ENCODE measurements at places on chromosomes 12 and 14. TPM values are rescaled to one million over a fixed set of nuclear protein-coding genes. Genes with fewer than 3 reads are reported as not detected.

The GPRC5A gene
- 46.8 TPM for polyA plus RNA-seq

The NOVA1 gene
- polyA plus RNA-seq: 8.5 TPM

GRCh38 chr12:122474324-122474716 is 26.4 kb downstream of the ZCCHC8 start:
- H3K36me3 ChIP-seq: peaks cover 5% of the 10 kb centered on the region
- H3K27me3 ChIP-seq: no peaks in the 10 kb centered on the region
- no peak for DNase-seq
- no peak overlapping the region for H3K4me3 ChIP-seq
- peaks cover 3% of the 10 kb centered on the region for H3K4me1 ChIP-seq

- H3K4me1 ChIP-seq: no peaks in the 10 kb centered on the region
- H3K27me3 ChIP-seq: peaks cover 2% of the 10 kb centered on the region
- H3K4me3 ChIP-seq: no peak overlapping the region
- H3K27ac ChIP-seq: no peak overlapping the region
Measured at GRCh38 chr14:101625336-101626097, 64.2 kb downstream of the DIO3 start.

DNA sequence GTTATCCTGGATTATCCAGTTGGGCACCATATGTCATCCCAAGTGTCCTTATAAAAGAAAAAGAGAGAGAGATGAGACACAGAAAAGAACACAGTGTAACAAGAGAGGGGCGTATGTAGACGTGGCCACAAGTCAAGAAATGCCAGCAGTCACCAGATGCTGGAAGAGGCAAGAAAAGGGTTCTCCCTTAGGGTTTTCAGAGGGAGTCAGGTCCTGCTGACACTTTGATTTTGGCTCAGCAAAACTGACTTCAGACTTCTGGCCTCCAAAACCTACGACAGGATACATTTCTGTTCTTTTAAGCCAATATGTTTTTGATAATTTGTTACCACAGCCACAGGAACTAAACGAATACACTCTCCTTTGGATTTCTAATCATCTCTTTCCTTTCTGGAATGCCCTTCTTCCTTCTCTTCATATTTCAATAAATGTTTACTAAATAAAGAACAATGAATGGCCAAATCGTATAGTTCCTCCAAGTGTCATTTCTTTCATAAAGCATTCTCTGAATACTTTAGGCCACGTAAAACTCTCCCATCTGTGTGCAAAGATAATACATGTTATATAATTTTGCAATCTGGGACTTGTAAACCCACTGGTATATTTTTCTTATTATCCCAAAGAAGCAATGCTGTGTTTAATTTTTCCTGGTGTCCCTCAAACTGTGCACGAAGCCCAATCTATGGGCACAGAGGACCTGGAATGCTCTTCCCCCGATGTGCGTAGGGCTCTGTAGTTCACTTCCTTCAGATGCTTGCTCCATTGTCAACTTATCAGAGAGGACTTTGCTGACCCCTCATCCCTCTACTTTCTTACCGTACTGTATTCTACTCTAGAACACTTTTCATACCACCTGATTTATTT is 303.6 kb downstream of the CEP128 start:
- no peak overlapping the region for H3K4me3 ChIP-seq
- DNase-seq: no peak
- H3K27ac ChIP-seq: peak overlapping the region; percentile 52
- no peaks in the 10 kb centered on the region for H3K27me3 ChIP-seq
- peaks cover 2% of the 10 kb centered on the region for H3K4me1 ChIP-seq

DNA sequence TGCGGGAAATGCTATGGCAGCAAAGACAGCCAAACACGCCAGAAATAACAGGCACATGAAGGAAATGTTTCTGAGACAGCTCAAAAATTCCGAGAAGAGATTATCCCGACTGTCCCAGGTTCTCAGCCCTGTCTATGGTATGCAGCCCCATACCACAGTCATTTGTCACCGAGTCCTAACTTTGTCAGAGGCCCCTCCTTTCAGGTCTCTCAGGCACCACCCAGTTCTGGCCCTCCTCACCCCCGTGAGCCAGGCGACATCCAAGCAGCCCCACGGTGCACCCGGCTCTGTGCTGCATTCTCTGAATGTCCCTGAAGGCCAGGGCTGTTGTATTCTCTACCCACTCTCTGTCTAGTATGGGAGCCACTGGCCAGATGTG is 24.0 kb downstream of the SSH1 start:
- peaks cover 40% of the 10 kb centered on the region for H3K4me1 ChIP-seq
- no peaks in the 10 kb centered on the region for H3K27me3 ChIP-seq
- DNase-seq: peak; percentile 96
- H3K27ac ChIP-seq: peak overlapping the region; percentile 99

DNA sequence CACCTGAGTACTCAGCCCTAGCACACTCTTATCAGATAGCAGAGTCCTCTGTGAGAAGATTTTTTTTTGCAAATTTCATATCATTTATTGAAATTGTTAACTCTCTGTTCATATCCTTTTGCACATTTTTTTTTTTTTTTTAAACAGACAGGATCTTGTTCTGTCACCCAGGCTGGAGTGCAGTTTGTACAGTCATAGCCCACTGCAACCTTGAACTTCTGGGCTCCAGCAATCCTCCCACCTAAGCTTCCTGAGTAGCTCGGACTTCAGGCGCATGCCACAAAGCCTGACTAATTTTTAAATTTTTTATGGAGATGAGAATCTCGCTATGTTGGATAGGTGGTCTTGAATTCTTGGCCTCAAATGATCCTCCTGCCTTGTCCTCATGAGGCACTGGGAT is 4.3 kb downstream of the PARP2 start:
- DNase-seq: no peak
- no peaks in the 10 kb centered on the region for H3K27me3 ChIP-seq
- no peak overlapping the region for H3K4me3 ChIP-seq
- no peak overlapping the region for H3K27ac ChIP-seq

GRCh38 chr12:5003025-5003666 is 40.5 kb upstream of the KCNA5 start:
- no peaks in the 10 kb centered on the region for H3K36me3 ChIP-seq
- no peak overlapping the region for H3K27ac ChIP-seq
- peak; percentile 40 for DNase-seq

DNA sequence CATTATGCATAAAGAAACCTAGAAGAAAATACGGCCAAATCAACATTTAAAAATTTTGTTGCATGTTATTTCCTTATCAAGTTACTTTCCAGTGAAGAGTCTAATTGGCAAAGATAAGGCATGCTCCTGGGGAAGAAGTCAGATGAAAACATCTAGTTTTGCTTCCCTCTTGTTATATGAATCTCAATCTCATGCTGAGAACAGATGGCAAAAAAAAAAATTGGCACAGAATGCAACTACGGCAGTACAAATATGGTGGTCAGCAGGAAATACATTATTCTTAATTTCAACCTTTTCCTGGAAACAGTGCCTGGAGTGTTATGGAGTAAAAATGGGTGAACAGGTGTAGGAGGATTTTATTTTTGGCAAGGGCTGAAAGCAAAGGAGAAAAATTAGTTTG is 32.8 kb downstream of the HECTD4 start:
- H3K27ac ChIP-seq: no peak overlapping the region
- H3K4me1 ChIP-seq: no peaks in the 10 kb centered on the region
- peak; percentile 35 for DNase-seq

- DNase-seq: peak; percentile 13
- H3K4me1 ChIP-seq: peaks cover 3% of the 10 kb centered on the region
- no peaks in the 10 kb centered on the region for H3K36me3 ChIP-seq
- no peaks in the 10 kb centered on the region for H3K27me3 ChIP-seq
Measured at GRCh38 chr12:82359115-82359478, 768 bp downstream of the METTL25 start.

DNA sequence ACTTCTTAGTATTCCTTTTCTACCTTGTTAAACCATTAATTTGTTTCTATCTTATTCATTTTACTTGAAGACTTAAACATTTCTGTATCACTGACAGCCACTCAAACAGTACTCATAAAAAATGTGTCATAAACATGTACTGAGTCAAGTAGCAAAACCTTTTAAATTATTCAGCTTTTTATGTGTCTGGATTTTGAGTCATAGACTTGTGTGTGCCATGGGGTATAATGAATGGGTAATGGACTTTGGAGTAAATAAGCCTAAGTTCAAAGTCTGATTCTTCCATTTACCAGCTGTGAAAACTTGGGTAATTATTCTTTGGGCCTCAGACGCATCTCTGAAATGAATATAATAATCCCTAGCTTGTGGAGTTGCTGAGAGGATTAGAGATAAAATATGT is 199.0 kb downstream of the RAD51B start:
- DNase-seq: no peak
- H3K27me3 ChIP-seq: no peaks in the 10 kb centered on the region
- no peaks in the 10 kb centered on the region for H3K36me3 ChIP-seq
- no peaks in the 10 kb centered on the region for H3K4me1 ChIP-seq
- no peak overlapping the region for H3K4me3 ChIP-seq
- H3K27ac ChIP-seq: no peak overlapping the region

- H3K27ac ChIP-seq: no peak overlapping the region
- H3K4me3 ChIP-seq: no peak overlapping the region
- no peaks in the 10 kb centered on the region for H3K27me3 ChIP-seq
- DNase-seq: peak; percentile 57
- no peaks in the 10 kb centered on the region for H3K4me1 ChIP-seq
Measured at GRCh38 chr14:64997108-64997794, 10.6 kb downstream of the FNTB start.

DNA sequence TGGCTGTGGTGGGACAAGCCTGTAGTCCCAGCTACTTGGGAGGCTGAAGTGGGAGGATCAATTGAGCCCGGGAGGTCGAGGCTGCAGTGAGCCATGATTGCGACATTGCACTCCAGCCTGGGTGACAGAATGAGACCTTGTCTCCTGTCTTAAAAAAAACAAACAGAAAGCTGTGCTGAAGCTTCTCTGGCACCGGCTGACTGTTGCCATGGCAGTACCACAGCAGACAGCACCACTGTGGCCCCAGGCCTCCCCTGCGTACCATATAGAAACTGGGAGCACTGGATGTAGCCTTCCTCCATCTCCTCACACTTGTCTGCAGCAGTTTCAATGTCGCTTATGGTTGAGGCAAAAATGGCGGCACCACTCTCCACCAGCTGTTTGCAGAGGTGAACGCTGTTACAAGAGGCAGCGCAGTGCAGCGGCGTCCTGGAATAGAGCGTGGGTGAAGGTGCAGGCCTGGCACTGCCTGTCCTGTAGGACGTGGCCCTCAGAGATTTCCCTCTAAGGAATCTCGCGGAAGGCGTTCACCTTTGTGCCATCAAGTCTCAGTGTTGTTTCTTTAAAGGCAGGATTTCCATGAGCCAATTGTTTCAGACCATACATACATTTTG is 21.9 kb downstream of the ZFYVE21 start:
- no peak overlapping the region for H3K27ac ChIP-seq
- H3K36me3 ChIP-seq: peaks cover 6% of the 10 kb centered on the region
- H3K27me3 ChIP-seq: no peaks in the 10 kb centered on the region
- H3K4me1 ChIP-seq: peaks cover 2% of the 10 kb centered on the region

DNA sequence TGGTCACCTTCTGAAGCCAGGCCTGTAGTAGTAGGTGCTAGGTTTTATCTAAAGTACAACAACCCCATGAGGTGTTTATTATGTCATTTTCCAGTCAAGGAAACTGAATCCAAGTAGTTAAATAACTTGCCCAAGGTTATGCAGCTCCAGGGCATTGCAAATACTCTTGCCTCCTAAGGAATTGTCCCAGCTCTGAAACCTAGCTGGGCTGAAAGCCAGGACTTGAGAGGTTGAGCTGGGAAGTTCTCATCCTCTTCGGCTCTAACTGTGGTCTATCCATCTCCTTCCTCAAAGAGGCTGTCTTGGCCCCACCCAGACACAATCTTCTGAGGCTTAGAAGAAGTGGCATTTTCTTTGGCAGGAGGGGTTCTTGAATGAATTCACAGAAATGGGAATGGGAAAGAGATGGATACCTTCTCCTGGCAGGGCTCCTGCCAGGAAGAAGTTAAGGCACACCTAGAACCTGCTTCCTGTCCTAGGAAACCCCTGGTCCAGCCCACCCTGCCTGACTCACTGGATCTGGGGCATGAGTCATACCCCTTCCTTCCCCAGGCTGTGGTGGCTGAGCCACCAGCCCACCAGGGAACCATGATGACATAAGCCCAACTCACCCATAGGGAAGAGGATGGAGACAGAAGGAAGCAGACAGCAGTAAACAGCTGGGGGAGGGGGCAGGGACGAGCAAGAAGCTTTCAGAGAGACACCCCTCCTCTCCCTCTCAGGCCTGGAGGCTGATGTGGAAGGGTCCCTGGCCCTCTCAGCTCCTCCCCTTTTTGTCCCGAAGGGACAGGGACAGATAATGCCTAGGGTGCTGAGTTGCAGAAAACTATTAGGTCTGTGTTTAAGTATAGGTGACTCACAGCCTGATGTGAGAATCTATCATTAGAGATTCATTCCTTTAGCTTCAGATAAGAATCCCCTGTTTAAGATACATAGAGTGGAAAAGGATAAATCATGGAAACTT is 2.1 kb upstream of the PLEK2 start:
- no peak overlapping the region for H3K27ac ChIP-seq
- no peaks in the 10 kb centered on the region for H3K36me3 ChIP-seq
- H3K4me1 ChIP-seq: peaks cover 6% of the 10 kb centered on the region
- no peaks in the 10 kb centered on the region for H3K27me3 ChIP-seq
- DNase-seq: peak; percentile 34

- H3K4me3 ChIP-seq: no peak overlapping the region
- DNase-seq: no peak
- H3K27me3 ChIP-seq: no peaks in the 10 kb centered on the region
- H3K27ac ChIP-seq: peak overlapping the region; percentile 5
- H3K4me1 ChIP-seq: peaks cover 2% of the 10 kb centered on the region
Measured at GRCh38 chr12:53465679-53466078, 13.8 kb downstream of the PCBP2 start.

GRCh38 chr12:83841620-83842019 is 1071.0 kb downstream of the SLC6A15 start:
- DNase-seq: no peak
- H3K27me3 ChIP-seq: no peaks in the 10 kb centered on the region
- no peak overlapping the region for H3K4me3 ChIP-seq
- H3K4me1 ChIP-seq: no peaks in the 10 kb centered on the region
- H3K36me3 ChIP-seq: no peaks in the 10 kb centered on the region

DNA sequence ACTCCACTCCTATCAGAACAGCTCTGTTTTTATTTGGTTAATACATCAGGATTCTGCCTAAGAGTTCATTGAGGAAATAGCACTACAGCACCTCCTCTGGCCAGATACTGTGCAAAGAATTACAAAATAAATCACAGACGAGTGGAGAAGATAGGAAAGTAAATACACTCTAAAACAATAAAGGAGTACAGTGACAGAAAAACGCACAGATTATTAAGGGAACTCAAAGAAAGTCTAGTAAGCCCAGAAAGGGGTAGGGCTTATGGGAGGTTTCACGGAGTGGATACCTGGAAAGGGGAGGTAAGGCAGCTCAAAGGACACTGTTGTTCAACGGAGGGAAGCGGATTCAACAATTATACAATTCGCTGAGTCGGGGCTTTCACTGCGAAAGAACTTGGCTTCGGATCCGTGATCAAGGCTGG is 5.5 kb downstream of the OR10AD1 start:
- H3K4me3 ChIP-seq: peak overlapping the region; percentile 77
- H3K4me1 ChIP-seq: peaks cover 2% of the 10 kb centered on the region
- peak overlapping the region; percentile 85 for H3K27ac ChIP-seq

DNA sequence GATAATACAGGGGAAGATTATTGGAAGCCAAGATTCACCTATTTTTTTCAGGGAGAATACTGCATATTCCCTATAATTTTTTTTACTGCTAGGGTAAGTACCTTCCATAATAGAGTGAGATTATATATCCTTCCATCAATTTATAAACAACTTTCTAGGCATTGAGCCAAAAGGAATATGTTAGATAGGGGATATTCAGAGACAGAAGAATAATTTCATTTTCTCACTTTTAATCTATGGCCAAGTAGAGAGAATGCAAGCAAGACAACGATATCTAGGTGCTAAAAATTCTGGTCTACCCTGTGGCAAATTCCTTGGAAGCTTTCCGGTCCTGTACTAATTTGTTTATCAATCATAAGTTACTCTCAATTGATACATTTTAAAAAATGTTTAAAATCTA is 69.7 kb upstream of the STAC3 start:
- DNase-seq: no peak
- H3K4me1 ChIP-seq: no peaks in the 10 kb centered on the region
- H3K4me3 ChIP-seq: no peak overlapping the region
- H3K27ac ChIP-seq: no peak overlapping the region
- no peaks in the 10 kb centered on the region for H3K36me3 ChIP-seq
